ENCODE measurements at places on chromosomes 13 and 19.

- no peak for DNase-seq
Observed at GRCh38 chr13:76732367-76732766, 153.8 kb downstream of the KCTD12 start.

DNA sequence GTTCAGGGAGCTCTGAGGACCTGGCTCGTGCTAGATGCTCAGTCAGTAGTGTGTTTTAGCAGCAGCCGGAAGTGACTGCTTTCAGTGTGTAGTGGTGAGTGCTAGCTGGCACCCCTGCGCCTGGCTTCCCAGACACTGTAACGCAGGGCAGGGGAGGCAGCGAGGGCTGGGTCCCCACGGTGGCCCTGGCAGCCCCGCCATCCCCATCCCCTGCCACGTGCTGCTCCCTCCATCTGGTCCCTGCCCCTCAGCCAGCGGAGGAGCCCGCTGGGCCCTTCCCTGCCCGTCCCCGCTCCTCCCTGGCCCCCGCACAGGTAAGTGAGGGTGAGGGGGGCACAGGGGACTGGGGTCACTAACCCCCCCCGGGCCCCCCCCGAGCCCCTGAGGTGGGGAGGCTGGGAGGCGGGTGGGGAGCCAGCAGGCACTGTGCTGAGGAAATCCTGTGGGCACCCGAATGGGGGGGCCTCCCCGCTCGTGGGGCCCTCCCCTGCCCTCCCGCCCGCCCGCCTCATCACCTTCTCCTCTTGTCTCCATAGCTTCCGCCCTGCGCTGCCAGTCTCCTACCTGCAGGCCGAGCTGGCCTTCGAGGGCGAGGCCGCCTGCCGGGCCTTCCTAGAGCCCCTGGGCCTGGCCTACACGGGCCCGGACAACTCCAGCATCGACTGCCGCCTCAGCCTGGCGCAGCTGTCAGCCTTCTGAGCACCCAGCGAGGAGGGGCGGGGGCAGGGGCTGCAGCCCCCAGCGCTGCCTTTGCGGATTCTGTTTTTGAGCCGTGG is 3.2 kb downstream of the LENG9 start:
- no peak for DNase-seq

DNA sequence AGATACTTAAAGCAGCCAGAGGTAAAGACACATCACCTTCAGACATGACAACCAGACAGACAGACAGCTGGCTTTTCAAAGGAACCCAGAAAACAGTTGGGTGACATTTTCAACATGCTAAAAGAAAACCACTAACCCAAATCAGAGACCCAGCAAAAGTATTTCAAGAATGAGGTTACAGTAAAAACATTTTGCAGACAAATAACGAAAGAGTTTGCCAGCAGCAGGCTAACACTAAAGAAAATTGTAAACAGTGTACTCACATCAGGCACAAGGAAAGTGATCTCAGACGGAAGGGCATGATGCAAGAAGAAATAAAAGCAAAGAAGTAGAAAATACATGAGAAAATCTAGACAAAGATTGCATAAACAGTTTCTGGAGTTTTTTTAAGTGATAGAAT is 46.4 kb downstream of the AP1M1 start:
- DNase-seq: no peak

DNA sequence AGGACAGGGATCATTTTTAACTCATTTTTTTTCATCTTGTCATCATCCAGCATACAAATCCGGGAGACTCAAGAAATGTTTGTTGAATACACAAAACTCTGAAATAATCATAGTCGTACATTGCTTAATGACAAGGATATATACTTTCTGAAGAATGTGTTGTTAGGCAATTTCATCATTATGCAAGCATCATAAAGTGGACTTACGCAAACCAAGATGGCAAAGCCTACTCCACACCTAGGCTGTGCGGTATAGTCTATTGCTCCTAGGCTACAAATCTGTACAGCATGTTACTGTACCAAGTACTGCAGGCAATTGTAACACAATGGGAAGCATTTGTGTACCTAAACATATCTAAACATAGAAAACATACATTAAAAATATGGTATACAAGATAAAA is 264.1 kb downstream of the TSHZ3 start:
- DNase-seq: no peak

DNA sequence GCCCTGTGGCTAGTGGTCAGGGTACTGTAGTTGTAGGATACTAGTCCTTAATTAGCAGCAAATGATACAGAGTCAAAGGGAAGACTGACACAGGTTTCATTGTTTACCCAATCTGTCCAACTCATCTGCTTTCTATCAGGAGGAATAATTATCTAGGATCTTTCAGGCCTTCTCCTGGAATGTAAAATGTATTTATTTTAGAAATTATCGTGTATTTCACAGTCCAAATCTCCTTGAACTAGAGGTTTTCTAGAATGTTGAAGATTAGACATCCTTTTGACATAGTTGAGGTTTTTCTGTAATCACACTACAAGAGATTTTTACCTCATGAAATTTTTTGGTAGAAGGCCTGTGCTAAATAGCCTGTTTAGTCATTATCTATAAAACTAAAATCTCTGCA is 1694.8 kb upstream of the PCDH20 start:
- no peak for DNase-seq

GRCh38 chr19:3161453-3161852 is 17.1 kb upstream of the S1PR4 start:
- DNase-seq: no peak

DNA sequence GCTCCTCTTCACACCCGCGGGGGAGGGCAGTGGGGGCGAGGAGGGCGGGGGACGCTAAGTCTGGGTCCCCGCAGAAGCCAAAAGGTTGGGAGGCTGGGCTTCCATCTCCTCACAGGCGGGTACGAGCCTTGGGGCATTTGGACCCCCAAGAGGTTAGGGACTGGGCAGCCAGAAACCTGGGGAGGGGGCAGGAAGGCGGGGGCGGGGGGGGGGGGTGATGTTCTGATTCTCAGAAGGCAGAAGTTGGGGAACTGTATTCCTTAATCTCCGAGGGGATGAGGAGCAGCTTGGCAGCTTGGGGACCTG is 5.1 kb downstream of the BCL3 start:
- no peak for DNase-seq

DNA sequence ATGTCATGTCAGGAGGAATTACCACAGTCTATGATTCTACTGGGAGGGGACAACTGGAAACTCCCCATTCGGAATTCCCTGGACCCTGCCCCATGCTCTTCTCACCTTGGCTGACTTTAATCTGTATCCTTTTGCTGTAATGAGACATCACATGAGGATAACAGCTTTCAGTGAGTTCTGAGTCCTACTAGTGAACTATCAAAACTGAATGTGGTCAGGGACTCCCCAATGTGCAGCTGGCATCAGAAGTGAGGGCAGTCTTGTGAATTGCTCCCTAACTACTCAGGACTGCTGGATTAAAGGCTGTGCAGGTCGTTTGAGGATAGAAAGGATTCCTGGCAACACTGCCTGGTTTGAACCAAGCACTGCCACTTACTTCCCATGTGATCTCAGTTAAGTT is 15.2 kb downstream of the SIGLEC7 start:
- no peak for DNase-seq

DNA sequence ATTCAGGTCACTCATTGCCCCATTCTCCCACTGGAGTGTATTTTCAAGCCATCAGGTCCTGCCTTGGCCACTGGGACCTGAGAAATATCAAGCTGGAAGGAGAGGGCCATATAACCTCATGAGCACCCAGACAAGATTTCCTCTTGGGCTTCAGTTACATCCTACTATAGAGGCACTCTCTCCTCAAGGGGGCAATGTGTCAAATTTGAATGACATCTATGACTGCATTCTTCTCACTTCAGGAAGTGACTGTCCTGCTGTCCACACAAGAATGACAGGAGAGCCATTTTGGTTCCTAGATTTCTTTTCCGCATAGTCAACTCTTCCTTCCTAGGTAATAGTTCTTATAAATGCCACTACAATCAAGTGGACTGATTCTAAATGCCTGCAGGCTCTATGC is 416.2 kb downstream of the DIAPH3 start:
- DNase-seq: no peak

- no peak for DNase-seq
Observed at GRCh38 chr13:66171920-66172319, 1058.2 kb downstream of the PCDH9 start.

GRCh38 chr13:93224535-93224934 is 2.1 kb upstream of the GPC6 start:
- no peak for DNase-seq

GRCh38 chr13:50580684-50581305 is 262.7 kb downstream of the DLEU7 start:
- no peak for DNase-seq

GRCh38 chr13:41606646-41607045 is 149.3 kb downstream of the RGCC start:
- DNase-seq: no peak

- no peak for DNase-seq
Observed at GRCh38 chr19:13887517-13887916, 10.6 kb downstream of the NANOS3 start.

- peak; percentile 14 for DNase-seq
Observed at GRCh38 chr13:30341815-30342570, 34.6 kb upstream of the KATNAL1 start.

DNA sequence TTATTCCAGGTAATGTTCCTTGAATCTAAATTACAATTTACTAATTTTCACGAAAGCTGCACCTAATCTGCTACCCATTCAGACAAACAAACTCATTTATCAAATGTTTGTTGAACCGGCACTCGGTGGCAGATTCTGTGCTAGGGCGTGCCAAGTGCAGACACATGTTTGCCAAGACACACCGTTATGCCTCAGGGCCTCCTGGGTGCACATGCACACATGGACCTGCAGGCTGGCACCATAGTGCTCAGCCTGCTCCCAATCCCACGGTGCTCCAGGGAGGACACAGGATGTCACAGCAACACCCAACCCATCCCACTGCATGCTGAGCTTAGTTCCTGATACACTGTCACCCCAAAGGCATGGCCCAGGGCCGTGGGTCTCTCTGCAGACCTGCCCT is 7.7 kb downstream of the SCGB2B2 start:
- DNase-seq: no peak

GRCh38 chr19:10499550-10500246 is 3.5 kb downstream of the KEAP1 start:
- no peak for DNase-seq

- no peak for DNase-seq
Observed at GRCh38 chr19:39321117-39321831, 611 bp upstream of the LRFN1 start.

DNA sequence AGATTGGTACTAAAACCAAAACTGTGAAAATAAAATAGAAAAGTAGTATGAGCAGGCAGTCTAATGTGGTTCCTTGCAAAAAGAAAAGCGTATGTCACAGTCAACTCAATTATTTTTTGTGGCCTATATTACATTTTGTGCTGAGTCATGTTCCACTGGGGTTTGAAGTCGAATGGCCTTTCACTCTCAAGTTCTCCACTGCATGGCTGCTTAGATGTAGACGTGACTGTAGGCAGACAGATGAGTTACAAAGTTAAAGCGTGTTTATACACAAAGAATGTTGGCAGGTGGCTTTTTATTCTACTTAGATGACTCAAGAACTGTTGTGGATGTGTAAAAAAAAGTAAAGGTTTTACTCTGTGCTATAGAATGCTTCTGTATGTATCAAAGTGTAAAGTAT is 133.9 kb downstream of the SLITRK6 start:
- no peak for DNase-seq

GRCh38 chr13:45055198-45055901 is 65.0 kb upstream of the GTF2F2 start:
- no peak for DNase-seq

GRCh38 chr19:3873151-3873550 is 4.3 kb upstream of the ZFR2 start:
- no peak for DNase-seq

- no peak for DNase-seq
Observed at GRCh38 chr13:82687884-82688283, 1194.4 kb downstream of the SLITRK1 start.

DNA sequence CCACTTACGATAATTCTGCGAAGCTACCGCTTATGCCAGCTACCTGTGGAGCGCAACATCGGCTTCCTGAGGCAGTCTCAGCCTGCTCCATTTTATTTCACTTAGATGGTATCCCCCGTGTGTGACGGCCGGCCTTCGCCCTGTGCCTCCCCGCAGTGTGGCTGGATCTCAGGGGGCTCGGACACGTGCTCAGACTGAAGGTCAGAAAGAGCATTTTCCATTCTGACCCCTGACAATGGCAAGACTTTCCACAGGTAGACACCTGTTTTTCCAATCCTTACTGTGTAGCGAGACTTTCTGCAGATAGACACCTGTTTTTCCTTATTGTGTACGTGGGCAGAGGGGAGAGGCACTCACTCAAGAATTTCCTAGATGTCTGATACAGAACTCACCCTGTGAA is 52.7 kb downstream of the ATP11A start:
- DNase-seq: no peak

- DNase-seq: no peak
Observed at GRCh38 chr19:35895911-35896642, 4.3 kb downstream of the NFKBID start.

DNA sequence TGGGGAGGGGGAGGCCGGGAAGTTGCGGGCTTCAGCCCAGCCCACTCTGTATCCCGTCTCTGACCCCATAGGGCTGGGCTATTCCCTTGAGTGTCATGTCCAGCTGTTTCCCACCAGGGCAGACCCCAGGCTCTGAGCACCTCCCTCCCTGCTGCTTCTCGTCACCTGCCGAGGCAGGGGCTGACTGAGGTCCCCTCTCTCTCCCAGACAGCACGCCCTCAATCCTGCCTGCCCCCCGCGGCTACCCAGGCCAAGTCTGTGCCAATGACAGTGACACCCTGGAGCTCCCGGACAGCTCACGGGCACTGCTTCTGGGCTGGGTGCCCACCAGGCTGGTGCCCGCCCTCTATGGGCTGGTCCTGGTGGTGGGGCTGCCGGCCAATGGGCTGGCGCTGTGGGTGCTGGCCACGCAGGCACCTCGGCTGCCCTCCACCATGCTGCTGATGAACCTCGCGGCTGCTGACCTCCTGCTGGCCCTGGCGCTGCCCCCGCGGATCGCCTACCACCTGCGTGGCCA is 625 bp downstream of the F2RL3 start:
- no peak for DNase-seq

DNA sequence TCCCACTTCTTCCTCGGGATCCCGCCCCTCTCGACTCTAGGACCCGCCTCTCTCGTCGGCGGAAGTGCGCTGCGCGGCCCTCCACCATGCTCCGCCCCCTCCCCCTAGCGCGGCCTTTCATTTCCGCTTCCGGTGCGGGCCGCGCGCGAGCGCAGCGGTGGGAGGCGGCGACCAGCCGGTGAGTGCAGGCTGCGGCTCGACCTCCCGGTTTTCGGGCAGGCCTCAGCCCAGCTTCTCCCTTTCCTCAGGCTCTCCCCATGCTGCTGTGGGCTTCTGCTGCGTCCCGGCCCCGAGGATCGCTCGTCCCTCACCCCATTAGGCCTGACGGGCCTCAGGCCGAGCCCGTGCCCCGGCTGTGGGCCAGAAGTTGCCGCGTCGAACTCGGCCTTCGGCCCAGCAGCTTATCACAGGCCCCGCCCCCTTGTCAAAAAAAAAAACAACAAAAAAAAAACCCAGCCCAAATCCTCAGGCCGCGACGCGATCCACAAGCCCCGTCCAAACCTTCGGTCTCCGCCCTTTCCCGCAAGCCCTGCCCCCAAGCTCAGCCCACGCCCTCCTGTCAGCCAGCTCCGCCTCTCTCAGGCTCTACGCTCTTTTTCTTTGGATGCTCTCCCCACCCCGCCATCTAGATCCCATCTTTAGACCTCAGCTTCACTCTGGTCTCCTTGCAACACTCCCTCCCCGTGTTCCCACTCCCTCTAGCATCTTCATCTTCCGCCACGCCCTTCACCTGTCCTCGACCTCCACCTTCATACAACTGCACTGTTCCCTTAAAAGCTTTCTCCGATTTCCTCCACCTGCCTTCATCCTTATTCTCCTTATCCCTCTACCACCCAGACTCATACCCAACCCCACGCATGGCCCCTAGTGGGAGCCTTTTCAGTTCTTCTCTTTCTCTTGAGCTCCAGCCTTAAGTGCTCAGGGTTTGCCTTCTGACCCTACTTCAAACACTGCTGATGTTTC is at the start of gene CLASRP:
CLASRP (plus strand) TSS at position 115 of the 963 bp plus-strand sequence. CDS start 1,168 bp downstream, outside the sequence.
- peak; percentile 86 for DNase-seq

Data from caudate nucleus (tissue), 63 donors.